ENCODE measurements at places on chromosomes 1 and 21.
A peak's percentile ranks its signal among the peaks of the same experiment; 100 is the strongest.

GRCh38 chr1:115409094-115410015, 71.3 kb upstream of the NGF start:
- DNase-seq, result peak; percentile 21

DNA sequence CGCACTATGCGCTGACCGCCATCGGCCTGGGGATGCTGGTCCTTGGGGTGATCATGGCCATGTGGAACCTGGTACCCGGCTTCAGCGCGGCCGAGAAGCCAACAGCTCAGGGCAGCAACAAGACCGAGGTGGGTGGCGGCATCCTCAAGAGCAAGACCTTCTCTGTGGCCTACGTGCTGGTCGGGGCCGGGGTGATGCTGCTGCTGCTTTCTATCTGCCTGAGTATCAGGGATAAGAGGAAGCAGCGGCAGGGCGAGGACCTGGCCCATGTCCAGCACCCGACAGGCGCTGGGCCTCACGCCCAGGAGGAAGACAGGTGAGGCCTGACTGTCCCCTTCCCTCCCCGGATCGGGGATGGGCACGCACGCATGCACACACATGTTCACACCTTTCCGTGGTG, 31.9 kb upstream of the FHAD1 start:
- DNase-seq, result no peak

DNA sequence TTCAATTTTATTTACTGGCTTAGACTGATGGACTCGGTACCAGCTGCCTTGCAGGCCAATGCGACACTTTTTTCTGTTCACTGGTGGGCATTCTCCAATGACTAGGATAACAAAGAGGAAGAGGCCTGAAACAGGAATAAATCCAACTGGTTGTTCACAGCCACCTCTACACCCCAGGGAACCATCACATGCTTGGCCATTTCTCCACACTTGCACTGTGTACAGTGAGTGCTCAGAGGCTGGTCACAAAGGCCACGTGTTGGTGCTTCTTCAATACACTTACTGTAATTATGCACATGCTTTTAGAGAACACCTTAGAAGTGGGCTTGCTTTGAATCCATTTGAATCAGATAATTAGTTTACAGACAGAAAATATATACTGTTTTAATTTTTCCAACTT, 113.4 kb downstream of the FAM78B start:
- DNase-seq, result no peak

GRCh38 chr1:15489052-15489736, 13.3 kb downstream of the CELA2B start:
- no peak for DNase-seq

DNA sequence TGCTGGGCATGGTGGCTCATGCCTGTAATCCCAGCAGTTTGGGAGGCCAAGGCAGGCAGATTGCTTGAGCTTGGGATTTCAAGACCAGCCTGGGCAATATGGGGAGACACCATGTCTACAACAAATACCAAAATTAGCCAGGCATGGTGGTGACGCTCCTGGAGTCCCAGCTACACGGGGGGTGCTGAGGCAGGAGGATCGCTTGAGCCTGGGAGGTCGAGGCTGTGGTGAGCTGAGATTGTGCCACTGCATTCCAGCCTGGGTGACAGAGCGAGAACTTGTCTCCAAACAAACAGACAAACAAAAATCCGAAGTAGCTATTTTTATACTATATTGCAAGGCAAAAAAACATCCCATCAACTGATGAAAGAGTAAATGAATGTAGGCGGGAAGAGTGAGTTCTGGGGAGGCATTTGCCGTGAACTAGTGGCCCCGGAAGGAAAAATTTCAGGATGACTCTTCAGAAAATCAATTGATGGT, 40.6 kb downstream of the NCMAP start:
- DNase-seq, result no peak

- DNase-seq, result peak; percentile 87
Measured at GRCh38 chr1:234722904-234723720, 113.1 kb upstream of the IRF2BP2 start.

DNA sequence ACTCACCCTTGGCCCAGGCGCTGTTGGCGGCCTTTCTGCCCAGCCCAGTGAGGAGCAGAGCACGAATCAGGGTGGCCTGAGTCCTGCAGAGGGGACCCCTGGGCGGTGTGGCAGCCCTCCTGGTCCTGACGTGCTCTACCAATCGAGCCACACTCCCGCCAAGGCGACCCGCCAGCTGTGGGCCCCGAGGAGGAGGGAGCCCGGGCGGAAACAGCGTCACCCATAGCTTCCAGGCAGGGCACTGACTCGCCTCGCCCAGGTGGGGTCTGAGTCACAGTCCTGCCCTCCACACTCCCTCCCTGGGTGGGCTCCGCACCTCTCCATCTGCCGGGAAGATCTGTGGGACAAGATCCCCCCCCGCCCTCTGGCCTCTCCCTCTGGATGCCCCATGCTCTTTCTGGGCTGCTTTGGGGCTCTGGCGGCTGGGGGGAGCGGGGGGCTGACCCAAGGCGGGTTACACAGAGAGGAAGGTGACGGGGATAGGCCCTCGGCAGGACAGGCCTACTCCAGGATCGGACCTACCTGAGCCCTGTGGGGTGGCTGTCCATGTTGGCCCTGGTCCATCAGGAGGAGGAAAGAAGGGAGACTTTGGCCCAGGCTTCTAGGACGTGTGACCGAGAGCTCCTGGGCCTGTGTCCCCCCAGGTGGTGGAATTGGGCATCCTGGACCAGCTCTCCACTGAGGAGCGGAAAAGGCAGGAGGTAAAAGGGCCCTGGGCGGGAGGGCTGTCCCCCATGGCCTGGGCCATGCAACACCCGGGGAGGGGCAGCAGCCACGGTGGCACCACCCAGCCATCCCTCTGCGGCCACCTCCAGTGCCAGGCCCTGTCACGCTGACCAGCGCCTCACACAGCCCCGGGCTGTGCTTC, 14.0 kb downstream of the ARHGEF16 start:
- no peak for DNase-seq

DNA sequence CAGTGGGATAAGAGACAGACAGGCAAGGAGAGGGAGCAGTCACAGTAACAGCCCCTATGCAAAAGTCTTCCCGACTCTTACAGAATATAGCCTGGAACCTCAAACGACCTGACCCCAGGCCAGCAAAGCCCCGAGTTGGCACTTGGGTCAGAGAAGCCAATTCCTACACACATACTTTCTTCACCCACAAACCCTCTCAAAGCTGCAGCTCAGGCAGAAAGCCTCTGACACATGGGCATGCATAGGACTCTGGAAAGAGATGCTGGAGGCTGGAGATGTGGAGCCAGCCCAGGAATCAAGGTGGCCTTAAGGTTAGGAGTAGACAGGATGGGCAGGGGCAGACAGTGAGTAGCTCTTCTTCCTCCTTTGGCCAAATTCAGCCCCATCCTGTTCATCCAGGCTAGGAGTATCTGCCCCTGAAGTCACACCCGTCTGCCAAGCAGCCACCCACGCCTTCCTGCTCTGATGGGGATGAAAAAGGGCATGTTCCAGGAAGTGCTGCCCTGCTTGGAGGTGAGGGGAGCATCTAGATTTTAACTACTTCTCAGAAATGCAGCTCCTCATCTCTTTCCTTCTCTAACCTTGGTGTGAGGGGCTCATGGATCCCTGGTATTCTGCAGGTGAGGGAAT, 7.8 kb downstream of the SLC41A1 start:
- no peak for DNase-seq

DNA sequence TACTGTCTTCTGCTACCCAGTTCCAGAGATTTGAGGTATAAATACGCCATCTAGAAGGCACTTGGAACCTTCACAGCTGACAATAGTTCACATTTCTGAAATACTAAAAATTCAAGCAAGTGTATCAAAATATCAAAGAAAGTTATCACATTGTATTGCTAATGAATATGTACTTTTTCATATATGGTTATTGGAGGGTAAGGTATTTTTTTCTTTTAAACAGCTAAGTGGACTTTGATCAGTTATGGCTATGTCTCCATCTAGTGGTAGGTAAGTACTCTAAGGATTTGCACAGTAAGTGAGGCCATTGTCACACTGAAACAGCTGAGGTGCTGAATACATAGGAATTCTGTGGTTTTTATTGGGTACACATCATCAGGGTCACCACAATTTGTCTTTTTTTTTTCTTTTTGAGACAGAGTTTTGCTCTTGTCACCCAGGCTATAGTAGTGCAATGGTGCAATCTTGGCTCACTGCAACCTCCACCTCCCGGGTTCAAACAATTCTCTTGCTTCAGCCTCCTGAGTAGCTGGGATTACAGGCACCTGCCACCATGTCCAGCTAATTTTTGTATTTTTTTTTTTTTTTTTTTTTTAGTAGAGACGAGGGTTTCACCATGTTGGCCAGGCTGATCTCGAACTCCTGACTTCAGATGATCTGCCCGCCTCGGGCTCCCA, 49.1 kb upstream of the CR2 start:
- DNase-seq, result peak; percentile 65

- DNase-seq, result no peak
Measured at GRCh38 chr1:147758379-147759100, 1.9 kb downstream of the GJA5 start.

DNA sequence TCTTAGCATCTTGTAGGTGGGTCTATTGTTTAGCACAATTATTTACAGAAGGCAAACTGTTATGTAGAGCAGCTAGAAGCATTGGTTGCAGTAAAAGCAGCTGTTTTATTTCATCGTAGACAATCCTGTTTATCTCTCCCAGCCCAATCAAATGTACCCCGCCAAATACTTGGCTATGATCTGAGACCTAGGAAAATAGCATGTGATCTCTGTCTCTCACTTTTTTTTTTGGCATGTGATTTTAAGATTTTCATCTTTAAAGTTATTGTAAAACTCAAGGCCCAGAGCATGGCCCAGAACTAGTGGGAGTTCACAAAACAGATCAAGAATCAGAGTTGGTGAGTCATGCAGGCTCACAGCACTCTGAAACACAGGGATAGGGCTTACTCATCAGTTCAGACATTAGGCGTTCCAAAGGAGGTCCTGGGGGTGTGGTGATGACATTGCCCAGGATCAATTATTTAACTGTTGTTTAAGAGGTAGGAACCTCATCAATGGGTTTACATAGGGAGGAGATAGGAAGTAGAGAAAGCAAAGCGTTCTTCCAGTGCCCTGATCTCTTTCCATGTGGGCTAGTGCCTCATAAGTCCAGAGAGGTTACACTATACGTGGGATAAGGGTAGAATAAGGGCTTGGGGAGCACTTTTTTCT, 40.2 kb downstream of the TBX19 start:
- DNase-seq, result peak; percentile 88

- DNase-seq, result no peak
Measured at GRCh38 chr21:36734367-36735200, 35.7 kb downstream of the SIM2 start.

- DNase-seq, result no peak
Measured at GRCh38 chr1:203516184-203516583, 22.2 kb downstream of the OPTC start.

DNA sequence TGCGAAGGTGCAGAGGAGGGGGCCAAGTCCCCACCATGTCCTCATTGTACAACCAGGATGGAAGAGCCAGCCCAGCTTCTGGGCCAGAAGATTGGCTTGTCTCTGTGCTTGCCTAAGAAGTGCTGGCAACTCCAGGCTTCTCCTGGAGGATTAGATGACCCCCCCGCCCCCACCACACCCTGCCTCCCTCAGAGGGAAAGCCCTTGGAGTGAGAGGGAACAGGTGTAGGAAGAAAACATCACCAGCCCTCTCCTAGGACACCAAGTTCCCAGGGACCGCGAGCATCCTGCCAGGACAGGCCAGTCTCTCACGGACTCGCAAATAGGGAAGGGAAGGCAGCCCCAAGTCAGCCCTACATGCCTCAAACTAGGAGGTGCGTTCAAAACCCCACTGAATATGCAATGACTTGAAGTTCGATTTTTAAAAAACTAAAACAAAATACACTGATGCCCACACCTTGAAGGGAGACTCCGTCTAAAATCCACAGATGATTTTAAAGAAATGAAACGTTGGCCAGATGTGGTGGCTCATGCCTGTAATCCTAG, 20.7 kb upstream of the SLC25A33 start:
- DNase-seq, result no peak

DNA sequence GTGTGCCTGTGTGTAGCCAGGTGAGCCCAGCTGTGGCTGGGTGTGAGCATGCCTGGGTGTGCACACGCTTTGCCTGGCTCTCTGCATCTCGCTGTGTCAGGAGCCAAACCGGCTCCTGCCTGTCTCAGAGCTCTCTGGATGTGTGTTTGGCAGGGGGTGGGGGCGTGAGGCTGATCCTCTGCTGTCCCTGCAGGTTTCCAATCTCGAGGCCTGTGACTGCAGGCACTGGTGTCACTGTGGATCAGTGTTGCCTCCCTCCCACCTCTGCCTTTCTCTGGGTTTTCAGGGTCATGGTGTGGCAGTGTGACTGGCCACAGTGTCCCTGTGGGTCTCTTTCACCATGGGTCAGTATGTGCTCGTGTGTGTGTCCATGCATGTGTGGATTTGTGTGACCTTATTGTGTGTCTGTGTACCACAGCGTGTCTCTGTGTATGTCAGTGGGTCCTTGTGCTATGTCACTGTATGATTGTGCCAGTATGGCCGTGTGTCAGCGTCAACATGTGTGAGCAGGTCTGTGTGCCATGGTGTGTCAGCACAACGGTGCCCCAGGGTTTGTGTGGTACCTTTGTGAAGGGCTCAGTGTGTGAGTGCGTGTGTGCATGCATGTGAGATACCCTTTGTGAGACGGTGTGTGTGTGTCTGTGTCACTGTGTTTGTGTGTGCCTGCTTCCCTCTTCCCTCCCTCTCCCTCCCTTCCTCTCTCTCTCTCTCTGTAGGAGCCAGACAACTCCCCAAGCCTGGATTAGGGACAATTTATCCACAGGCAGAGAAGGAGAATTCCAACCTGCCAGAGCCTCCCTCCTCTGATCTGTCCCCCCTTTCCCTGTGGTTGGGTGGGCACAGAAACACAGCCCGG, 43.4 kb downstream of the AHDC1 start:
- DNase-seq, result no peak

- no peak for DNase-seq
Measured at GRCh38 chr1:116425987-116426386, 52.9 kb downstream of the ATP1A1 start.

DNA sequence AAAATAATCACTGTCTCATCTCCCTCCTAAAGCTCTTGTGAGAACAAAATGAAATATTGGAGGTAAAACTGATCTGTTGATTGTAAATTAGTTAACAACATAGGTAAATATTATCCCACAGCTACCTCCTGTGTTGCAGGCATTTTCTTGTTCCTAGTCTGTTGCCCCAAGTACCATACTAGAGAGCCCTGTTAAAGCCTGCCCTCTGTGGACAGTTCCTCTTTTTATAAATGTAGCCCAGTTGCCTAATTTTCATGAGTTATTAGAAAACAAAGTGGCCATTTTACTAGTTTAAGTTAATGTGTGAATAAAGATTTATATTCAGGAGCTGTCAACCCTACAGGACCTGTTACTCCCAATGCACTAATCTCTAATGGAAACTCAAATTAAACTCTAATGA, 180.0 kb upstream of the KCND3 start:
- no peak for DNase-seq

GRCh38 chr1:61241973-61242381, 159.6 kb downstream of the NFIA start:
- DNase-seq, result no peak

DNA sequence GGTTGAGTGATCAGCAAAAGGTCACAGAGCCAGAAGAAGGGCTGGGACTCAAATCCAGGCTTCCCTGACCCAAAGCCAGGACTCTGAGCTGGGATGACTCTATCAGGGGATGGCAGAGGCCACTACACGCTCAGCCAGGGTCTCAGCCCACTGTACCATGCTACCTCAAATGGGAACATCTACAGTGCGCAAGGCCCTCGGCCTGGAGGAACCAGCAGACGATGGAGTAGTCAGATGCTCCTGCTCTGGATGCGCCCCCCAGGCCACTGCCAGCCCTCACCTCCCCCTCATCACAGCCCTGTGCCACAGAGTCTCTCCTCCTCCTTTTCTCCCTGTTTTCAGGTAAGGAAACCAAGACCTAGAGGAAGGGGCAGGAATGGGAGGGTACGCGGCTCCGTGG, 39.0 kb downstream of the GLIS1 start:
- no peak for DNase-seq

- no peak for DNase-seq
Measured at GRCh38 chr1:39842836-39843235, 40.5 kb downstream of the TRIT1 start.

Data from EL (cell line).